ENCODE measurements at places on chromosomes 11 and 22.

DNA sequence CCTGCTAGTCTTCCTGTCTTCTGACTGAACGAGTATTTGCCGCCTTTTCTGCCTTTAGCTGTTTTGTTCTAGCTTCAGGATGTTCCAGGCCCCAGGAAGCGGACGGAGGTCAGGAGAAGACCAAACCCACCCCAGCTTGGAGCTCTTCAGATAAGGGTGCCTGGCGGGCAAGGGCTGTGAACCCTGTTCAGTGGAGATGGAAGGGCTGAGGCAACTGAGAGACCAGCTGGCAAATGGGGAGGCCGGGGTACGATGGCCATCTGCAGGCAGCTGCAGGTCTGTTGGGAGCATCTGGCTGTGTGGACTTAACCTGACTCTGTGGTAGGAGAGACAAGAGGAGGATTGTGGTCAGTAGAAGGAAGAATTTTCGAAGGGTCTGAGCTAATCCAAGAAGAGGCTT lies 95.6 kb downstream of the CHST1 start:
- no peak for DNase-seq

GRCh38 chr22:47102081-47102480 lies 339.6 kb downstream of the TBC1D22A start:
- DNase-seq, result no peak

- no peak for DNase-seq
Observed at GRCh38 chr22:38305471-38306448, 11.5 kb downstream of the CSNK1E start.

- DNase-seq, result no peak
Observed at GRCh38 chr11:112103446-112103845, 16.8 kb downstream of the SDHD start.

- no peak for DNase-seq
Observed at GRCh38 chr11:111305876-111306275, 7.5 kb downstream of the POU2AF3 start.

GRCh38 chr11:16587670-16588069 lies 150.8 kb upstream of the C11orf58 start:
- no peak for DNase-seq

- DNase-seq, result no peak
Observed at GRCh38 chr11:83736684-83737083, 450.5 kb upstream of the CCDC90B start.

DNA sequence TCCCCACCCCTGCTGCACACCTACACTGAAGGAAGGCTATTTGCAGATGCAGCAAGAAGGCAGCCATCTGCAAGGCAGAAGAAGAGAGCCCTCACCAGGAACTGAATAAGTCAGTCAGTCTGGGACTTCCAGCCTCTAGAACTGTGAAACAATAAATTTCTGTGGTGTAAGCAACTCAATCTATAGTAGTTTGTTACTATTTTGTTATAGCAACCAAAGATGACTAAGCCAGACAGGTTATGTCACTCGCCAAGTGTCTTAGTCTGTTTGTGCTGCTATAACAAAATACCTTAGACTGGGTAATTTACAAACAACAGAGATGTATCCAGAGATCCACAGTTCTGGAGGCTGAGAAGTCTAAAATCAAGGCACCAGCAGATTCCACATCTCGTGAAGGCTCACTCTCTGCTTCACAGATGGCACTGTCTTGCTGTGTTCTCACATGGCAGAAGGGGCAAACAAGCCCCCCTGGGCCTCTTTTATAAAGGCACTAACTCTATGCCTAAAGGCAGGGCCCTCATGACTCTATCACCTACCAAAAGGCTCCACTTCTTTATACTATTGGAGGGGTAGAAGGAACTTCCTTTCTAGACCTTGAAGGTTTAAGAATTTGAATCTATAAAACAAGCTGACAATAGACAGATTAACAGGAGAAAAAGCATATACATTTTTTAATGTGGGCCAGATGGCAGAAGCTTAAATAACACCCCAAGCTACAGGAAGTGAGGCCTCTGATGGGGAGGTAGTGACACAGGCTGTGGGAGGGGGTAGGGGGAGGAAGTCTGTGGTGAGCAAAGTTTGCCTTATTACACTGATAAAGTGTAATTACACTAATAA lies 12.3 kb downstream of the APOL6 start:
- peak; percentile 54 for DNase-seq

DNA sequence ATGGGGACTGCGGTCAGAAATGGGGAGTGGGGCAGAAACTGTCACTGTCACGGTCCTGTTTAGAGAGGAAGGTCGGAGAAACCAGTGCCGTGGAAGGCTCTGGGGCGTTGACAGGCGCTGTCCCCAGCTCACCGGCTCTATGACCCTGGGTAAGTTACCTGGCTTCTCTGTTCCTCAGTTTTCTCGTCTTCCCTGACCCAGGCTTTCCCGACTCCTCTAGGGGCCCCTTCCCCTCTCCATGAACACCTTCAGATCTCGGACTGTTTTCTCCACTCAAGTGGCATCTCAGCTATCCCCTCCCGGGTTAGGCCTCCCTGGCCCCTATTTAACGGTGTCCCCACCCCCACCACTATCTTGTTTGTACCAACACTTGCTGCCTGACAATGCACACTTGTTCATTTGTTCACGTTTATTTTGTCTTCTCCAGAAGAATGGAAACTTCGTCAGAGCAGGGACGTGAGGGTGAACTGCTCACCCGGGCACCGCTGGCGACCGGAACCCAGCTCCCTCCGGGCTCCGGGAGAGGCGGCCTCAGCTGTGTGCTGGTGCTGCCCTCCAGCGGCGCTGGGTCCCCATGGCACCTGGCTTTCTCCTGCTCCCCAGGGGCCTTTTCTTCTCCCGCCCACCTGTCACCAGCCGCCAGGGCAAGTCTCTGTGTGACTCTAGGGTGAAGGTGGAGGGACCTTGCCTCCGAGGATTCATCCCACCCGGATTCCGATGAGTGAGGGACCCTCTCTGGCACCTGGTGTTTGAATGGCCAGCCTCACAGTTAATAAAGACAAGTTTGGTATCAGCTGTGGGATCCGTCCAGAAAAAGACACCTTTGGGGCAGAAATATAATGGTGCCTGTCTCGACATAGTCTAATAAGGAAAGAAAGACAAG lies 33.1 kb upstream of the SLC35C1 start:
- DNase-seq, result peak; percentile 67

DNA sequence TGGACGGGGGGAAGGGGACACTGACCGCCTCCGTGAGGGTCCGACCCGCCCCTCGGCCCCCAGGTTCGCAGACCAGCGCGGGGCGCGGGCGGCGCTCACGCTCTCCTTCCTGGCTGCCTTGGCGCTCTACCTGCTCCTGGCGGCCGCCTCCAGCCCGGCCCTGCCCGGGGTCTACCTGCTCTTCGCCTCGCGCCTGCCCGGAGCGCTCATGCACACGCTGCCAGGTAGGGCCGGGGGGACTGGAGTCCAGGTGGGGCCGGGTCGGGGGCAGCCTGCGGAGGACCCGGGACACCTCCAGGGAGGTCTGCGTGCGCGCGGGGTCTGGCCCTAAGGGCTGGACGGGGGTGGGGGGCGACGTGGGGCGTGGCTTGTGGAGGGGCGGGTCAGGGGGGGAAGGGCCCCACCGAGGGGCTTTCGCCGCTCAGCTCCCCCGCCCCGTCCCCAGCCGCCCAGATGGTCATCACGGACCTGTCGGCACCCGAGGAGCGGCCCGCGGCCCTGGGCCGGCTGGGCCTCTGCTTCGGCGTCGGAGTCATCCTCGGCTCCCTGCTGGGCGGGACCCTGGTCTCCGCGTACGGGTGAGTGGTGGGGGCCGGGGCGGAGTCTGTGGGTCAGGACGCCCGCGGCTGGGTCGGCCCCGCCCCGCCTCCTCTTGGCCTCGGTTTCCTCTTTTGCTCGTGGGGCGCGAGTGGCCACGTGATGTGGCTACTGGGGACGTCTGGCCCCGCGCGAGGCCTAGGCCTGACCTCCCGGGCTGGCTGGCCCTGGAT lies 19.9 kb downstream of the PHLDA2 start:
- DNase-seq, result no peak

DNA sequence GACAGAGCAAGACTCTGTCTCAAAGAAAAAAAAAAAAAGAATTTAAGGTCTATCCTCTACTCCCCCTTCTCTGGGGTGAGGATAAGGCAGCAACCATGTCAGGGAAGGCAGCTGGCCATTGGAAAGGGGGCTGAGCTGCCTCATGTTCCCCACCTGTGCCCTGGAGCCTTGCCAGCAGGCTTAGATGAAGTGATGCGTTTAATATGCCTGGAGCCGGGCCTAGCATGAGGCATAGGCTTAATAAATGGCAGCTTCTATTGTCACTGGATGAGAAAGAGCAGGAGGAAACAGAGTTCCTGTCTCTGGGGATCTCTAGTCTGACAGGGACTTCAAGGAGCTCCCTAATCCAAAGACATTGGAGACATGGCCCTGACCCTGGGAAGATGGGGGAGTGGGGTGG lies 3.2 kb upstream of the KCNE3 start:
- no peak for DNase-seq

GRCh38 chr11:4626207-4627099 lies 10.8 kb upstream of the OR51D1 start:
- DNase-seq, result peak; percentile 17

DNA sequence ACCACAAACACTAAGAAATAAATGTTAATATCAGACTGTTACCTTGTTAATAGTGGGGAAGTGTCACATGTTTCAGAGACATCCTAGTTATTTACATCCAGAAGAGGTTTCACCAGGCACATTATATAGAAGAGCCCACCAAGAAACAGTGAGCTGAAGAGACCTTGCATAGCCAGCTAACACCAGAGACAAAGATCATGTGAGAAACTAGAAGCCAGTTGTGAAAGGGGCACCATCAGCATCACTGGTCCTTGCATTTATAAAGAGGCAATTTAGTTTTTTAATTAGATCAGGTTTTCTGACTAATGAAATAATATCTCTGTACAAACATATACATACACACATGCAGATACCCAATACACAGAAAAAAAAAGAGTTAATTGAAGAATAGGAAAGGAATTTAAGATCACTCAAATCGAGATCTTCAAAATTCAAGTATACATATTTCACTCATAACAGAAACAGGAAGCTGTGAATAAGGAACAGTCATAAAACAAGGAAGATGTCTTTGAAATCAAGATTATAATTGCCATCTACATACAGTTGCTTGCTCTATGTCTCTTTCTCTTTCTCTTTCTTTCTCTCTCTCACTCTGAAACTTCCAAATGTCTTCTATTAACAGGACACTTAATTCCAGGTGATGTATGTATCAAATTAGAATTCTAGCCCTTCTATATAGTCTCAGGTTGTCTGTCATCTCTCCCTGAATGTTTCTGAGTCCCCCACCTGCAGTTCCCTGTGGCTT lies 348.7 kb downstream of the ETS1 start:
- no peak for DNase-seq

DNA sequence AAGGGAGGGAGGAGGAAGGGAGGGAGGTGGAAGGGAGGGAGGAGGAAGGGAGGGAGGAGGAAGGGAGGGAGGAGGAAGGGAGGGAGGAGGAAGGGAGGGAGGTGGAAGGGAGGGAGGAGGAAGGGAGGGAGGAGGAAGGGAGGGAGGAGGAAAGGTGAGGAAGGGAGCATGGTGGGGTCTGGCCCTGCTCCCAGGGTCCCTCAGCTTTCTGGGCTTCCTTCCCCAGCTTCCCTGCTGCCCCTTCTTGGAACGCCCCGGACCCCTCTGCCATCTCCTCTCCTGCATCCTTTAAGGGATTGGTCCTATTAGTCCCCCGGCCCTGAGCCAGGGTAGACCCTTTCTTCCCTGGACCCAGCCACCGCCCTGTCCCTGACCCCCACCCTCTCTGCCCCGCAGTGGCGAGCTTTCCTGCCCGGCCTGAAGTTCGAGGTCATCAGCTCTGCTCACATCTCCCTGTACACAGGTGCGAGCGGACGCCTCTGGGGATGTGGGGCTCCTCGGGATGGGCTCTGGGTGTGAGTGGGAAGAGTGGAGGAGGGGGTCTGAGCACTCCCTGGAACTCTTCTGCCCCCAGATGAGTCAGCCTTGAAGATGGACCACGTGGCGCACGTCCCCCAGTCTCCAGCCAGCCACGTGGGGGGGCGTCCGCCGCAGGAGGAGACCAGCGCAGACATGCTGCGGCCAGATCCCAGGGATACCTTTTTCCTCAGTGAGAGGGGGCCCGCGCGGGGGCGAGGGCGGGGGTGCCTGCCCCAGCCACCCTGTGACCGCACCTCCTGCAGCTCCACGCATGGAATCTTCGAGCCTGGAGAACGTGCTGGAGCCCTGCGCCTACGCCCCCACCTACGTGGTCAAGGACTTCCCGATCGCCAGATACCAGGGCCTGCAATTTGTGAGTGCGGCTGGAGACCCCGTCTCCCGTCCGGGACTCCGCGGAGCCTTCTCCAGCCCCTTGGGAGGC lies 6.0 kb downstream of the B4GALNT4 start:
- no peak for DNase-seq

DNA sequence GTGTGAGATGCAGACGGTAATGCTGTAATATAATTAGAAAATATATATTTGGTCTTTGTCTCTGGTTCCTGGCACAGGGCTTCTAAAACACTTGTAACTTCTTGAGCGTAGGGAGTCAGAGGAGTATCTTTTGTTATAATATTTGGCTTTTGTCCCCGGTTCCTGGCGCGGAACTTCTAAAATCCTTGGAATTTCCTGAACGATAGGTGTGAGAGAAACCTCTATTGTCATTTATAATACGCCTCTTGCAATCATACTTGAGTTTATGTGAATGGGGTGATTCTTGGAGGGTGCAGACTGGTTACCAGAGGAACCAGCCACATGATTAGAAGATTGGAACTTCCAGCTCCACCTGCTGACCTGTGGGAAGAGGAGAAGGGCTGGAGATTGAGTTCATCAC lies 54.1 kb upstream of the ZBED5 start:
- DNase-seq, result no peak

DNA sequence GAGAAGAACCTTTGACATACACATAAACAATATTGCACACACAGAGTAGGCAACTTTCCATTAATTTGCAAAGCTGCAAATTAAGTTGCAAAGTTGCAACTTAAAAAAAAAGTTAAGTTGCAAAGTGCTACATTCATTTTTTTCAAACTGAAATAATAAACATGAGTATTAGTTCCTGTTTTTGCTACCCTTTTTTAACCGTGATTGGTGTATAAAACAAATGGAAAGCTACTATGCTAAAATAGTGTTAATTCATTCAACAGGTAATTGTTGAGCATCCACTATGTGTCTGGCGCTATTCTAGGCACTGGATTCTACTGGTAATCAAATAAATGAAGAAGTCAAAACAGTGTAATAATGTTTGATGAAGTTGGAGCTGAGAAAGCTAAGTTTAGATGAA lies 8.1 kb downstream of the ZFP91 start:
- DNase-seq, result no peak

DNA sequence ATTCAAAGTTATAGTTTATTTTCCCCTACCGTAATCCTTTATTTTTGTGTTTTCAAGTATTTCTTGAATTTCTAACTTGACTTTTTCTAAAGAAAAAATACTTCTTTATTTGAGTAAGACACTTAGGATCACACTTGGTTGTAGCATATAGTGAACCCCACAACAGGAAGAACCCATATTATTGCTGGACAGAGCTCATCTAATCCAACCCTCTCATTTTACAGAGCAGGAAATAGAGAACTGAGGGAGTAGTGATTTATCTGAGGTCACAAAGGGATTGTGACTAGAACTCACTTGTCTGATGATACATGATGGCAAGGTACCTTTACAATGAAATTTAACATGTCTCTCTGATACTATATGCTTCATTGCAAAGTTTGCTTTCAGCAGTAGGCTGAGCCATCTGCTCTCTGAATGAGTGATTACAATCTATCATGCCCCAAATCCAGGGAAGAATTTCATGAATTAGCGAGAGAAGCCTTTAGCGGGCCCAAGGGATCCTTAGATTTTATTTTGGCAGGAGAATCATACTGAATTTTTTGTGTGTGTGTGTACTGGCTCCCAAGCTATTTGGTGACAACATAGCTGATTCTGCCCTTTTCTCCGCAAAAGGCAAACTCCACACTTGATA lies 9.8 kb downstream of the SLC17A6 start:
- DNase-seq, result no peak

Measured in activated CD4-positive, CD25-positive, alpha-beta regulatory T cell treated with anti-CD3 and anti-CD28 coated beads, Interleukin-2, amount 50 U/mL, for 16 hours (primary cell).